ENCODE measurements at places on chromosomes 6 and 20. TPM values are rescaled to one million over a fixed set of nuclear protein-coding genes. Genes with fewer than 3 reads are reported as not detected.

BPIFA1 gene
- not detected for polyA plus RNA-seq

DNA sequence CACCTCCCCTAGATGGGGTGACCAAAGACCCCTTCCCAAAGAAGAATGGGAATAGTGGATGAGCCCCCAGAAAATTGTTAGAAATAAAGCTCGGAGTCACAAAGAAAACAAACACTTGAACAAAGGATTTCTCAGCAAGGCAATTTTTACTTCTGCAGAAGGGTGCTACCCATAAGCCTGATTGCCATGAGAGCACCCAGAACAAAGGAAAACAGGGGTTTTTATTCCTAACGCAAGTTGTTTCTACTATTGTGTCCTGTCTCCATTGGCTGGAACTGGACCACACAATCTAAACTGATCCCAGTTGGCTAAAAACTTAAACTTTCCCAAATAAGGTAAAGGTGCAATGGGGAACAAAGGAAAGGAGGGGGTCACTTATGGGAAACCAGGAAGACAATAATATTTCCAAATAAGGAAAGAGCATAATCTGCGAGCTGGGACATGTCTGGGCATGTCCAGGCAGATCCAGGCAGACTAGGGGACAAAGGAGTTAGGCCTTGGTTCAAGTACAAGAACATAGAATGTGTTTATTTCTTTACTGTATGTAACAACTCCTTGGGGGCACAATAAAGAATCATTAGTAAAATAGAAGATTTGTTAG is 20.0 kb downstream of the HLA-B start:
- no peak for DNase-seq
- no peak overlapping the region for H3K4me3 ChIP-seq
- H3K27me3 ChIP-seq: no peaks in the 10 kb centered on the region
- H3K36me3 ChIP-seq: no peaks in the 10 kb centered on the region
- H3K27ac ChIP-seq: no peak overlapping the region

GGT7 gene
- polyA plus RNA-seq: 12.2 TPM

ENPP5 gene
- polyA plus RNA-seq: 2.8 TPM

DNA sequence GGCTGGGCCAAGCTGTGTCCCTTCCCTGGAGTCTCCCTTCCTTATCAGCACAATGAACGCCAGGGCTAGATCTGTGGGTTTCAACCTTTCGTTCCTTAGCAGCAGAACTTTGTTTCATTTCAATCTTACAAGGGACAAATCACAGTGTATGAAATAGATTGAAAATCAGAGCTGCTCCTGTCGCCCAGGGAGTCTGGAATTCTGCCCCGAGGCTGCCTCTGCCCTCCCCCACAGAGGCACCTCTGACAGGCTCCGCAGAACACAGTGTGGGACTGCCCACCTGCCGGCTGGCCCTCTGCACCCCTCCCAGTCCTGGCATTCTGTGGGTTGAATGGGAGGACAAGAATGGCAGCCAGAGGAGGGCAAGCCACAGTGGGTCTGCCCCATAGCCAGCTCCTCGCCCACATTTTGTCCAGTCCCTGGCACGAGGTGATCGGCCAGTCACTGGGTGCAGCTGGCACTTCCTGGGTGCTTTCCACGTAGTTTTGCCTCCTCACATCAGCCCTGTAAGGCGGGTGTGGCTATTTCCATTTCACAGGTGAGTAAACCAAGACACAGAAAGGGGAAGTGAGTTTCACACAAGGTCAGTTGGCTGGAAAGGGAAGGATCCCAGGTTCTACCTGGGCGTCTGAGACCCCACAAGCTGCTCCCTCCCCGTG is 26.1 kb downstream of the MANBAL start:
- H3K4me3 ChIP-seq: no peak overlapping the region
- no peak for DNase-seq
- no peaks in the 10 kb centered on the region for H3K27me3 ChIP-seq
- peaks cover 7% of the 10 kb centered on the region for H3K4me1 ChIP-seq
- no peak overlapping the region for H3K27ac ChIP-seq

POM121L2 gene
- polyA plus RNA-seq: not detected

GRCh38 chr20:50449738-50450492 is 60.3 kb upstream of the PTPN1 start:
- H3K4me1 ChIP-seq: peaks cover 13% of the 10 kb centered on the region
- no peak for DNase-seq
- H3K4me3 ChIP-seq: no peak overlapping the region
- no peaks in the 10 kb centered on the region for H3K27me3 ChIP-seq
- no peak overlapping the region for H3K27ac ChIP-seq

CPXM1 gene
- 19.7 TPM for polyA plus RNA-seq

COL19A1 gene
- polyA plus RNA-seq: 0.03 TPM

Measured in adrenal gland (tissue), 19 donors.